ENCODE measurements at places on chromosomes 13 and 19.

DNA sequence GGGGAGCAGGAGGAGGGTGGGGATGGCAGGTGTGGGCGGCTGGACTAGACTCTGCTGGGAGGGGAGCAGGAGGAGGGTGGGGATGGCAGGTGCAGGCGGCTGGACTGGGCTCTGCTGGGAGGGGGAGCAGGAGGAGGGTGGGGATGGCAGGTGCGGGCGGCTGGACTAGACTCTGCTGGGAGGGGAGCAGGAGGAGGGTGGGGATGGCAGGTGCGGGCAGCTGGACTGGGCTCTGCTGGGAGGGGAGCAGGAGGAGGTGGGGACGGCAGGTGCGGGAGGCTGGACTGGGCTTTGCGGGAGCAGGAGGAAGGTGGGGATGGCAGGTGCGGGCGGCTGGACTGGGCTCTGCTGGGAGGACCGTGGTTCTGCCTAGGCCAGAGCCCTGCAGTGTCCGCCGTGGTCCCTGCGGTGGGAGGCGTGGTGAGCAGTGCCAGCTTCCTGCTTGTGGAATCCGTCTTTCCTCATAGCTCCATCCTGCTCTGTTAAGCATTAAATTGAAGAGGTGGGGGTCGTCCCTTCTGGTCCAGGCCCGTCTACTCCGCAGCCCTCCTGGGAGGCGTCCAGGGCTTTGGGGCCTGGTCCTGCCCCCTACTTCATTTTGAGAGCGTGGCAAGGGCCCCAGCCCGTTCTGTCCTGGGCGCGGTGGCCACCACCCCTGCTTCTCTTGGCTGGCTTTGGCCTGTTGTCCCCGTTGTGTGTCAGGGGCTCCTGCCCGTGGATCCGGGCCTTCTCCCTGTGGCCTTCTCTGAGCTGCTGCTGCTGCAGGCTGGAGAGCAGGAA is 4.7 kb downstream of the SPPL2B start:
- no peak for DNase-seq

GRCh38 chr19:18966307-18966706 is 25.3 kb upstream of the HOMER3 start:
- DNase-seq: no peak

DNA sequence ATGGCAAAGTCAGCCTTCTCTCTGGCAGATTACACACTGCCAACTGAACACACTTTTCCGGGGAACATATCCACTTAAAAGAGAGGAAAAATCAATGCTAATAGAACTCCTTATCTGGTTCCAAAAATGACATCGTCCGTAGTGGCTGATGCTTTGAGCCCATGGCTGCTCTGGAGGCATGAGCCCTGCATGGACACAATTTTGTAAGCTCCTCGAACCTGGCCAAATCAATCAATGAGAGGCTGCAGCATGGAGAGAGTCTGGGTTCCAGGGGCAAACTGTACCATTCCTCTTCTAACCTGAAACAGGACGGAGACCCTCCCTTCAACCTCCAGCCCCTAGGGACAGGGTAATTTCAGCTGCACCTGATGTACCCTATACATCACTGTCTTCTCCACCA is 21.0 kb upstream of the TSHZ3 start:
- no peak for DNase-seq

DNA sequence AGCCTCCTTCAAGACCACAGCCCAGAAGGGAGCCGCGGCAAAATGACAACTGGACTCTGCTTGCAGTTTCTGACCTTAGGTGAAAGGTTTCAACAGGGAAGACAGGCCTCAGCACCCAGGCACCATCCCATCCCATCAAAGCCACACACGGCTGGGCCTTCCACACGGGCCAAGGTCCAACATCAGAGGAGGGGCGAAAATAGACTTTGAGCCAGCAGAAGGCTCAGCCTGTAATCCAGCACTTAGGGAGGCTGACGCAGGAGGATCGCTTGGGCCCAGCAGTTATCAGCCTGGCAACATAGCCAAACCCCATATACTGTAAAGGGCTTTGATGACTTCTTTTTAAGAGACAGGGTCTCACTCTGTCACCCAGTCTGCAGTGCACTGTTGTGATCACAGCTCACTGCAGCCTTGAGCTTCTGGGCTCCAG is 26.8 kb upstream of the TINCR start:
- DNase-seq: no peak

DNA sequence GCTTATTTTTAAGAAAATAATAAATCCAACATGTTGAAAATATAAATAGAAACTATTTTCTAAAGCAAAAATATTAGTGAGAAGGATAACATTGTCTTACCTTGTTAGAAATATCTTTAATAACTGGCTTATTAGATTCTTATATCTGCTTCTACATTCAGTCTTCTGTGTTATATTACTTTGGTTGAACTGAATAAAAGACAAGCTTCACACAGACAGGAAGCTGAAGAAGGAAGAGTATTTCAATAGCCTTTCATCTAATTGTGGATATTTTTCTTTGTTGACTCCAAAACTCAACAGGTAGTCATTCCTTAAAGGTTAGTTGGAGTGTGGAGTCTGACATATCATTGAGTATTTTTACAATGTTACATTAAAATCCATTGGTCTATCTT is 10.9 kb downstream of the SETDB2 start:
- no peak for DNase-seq
